ENCODE measurements at places on chromosomes 16 and 17. TPM values are rescaled to one million over a fixed set of nuclear protein-coding genes. Genes with fewer than 3 reads are reported as not detected.

The KRTAP16-1 gene
- total RNA-seq: not detected

The IGFALS gene
- 0.07 TPM for total RNA-seq

The TNK1 gene
- 1.3 TPM for total RNA-seq

The PRPF8 gene
- 287 TPM for total RNA-seq

The COL1A1 gene
- 9.5 TPM for total RNA-seq

Data from A549 treated with DMSO at 1 μM for 4 hours (cell line).